ENCODE measurements at places on chromosomes 5 and 9.

DNA sequence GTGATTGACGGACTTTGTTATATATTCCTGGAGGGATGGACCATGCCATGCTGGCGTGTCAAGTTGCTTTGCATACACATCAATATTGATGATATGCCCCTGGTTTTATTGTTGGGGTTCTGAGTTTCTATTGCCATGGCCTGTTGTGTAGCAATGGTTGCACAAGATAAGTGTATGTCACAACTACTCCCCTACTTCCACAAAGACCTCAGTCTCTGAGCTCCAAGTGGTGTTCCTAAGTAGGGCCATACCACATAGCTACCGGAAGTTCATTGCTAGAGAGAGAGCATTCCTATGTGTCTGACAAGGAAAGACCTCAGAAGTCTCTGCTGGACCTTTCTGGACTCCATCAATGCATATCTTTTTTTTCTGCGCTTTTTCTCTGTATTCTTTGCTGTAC lies 19.8 kb downstream of the TXNDC8 start:
- DNase-seq, result no peak

DNA sequence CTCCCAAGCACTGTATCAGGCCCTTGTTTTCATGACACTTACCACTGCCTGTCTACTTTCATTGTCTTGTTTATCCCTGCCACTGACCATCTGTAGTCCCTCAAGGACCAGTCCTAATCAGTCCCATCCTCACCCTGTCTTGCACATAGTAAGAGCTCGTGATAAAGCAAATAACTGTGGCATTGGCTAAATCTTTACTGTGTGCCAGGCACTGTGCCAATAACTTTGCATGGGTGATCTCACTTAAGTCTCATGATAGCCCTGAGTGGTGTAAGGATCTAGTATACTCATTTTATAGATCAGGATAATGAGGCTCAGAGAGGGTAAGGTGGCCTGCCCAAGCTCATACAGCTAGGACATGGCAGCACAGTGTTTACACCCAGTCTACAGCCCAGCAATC lies 5.6 kb downstream of the CDX1 start:
- DNase-seq, result peak; percentile 70

DNA sequence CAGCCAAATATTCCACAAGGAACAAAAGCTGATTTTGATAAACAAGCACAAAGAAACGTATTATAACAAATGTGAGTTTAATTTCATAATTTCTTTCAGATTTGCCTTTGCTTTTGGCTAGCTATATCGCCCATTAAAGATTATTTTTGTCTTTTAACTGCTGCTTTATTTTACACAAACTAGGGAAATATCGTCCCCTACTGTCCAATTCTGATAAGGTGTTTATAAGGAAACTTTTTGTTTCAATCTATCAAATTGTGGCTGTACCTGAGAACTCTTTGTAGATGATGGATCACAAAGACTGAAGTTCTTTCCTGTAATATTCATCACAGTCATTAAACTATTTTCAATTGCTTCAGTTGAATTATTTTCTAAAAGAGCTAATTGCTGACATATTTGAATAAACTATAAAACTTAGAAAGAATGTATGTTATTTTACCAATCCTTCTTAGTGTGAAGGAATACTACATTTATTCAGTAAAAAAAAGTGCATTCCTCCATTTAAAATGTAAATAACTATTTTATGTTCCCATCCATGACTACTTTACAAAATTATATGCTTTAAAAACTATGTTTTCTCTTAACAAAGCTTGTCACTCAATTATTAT lies 431.3 kb upstream of the ITGA1 start:
- peak; percentile 33 for DNase-seq

- no peak for DNase-seq
Observed at GRCh38 chr5:7846327-7846726, 4.6 kb downstream of the CFAP90 start.

GRCh38 chr9:95481000-95481399 lies 35.8 kb downstream of the PTCH1 start:
- DNase-seq, result no peak

DNA sequence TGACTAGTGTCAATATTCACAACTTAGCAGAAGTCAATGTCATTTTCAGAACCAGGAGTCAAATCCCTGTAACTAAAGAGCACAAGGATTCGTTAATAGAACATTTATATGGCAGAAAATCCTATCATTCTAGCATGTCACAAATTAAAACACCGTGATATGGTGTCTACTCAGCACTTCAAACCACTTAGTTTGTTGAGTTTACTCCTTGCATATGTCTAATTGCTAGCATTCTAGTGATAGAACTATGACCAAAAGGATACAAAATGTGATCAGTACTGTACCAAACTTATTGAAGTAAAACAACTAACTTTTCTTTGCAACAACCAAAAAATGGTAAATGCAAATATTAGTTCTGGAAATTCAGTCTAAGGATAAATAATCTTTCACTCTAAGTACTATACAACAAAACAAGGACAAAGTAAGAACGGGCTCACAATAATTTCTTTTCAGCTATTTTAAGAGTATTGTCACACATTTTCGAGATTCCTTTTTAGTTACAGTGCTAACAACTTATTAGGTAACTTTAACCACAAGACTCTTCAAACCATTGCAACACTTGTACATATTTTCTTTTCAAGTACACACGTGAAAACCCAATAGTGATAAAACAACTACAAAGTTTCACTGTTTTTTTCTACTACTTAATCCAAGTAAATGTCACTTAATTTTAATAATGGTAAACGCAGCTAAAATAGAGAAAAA lies 845.2 kb upstream of the CDH10 start:
- peak; percentile 1 for DNase-seq

DNA sequence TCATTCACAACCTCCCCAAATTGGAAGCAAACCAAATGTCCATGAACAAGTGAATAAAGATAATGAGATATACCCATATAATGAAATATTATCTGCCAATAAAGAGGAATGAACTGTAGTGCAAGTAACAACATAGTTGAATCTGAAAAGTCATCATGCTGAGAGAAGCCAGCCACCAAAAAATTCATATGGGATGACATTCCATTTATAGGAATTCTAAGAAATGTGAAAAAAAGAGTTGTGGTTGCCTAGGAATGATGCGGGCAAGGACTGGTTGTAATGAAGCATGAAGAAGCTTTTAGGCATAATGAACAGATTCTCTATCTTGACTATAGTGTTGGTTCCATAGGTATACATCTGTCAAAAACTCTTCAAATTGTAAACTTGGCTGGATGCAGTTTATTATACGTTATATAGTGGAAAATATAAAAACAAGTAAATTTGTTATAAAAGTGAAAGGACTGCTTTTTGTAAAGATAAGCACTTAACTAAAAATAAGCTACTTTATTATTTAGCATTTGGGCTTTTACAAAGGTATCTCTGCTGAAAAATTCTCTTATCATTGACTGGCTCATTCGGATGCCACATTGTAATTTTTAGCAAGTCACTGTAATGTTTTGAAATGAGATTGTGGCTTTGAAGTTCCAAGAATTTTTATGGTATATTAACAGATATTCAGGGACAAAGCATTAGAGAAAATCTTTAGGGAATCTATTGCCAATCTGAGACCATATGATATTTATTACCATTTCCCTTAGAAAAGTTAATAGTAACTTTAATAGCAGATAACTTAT lies 21.2 kb upstream of the TTC23L start:
- no peak for DNase-seq

DNA sequence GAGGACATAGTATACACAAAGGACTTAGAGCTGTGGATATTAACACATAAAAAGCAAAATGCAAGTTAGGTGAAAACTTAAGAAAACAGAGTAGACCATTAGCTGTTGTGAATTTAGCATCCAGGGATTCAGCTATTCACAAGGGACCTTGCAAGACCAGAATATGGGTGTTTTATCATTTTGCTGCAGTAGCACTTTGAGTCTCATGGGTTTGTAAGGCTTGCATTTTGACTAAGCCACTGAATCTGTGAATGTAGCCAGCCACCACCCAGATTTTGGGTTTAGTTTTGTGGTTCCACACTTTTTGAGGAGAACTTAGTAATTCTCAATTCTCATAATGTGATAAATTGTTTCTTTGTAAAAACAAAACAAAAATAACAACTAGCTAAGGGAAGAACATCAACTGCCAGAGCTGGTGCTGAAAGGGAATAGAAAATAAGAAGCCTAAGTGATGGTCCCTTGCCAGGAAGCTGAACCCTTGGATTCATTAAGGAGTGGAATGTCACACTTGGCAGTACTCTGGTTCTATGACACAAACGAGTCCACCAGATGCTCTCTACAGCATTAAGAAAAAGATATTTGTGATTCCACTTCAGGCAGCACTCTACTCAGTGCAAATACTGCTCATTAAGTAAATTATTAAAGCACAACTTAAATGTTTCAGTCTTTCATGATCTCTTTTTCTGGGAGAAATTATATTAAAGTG lies 557.4 kb upstream of the ZNF462 start:
- DNase-seq, result no peak
